ENCODE measurements at places on chromosomes 5 and 9.

- no peak for DNase-seq
Observed at GRCh38 chr5:128174951-128175350, 91.4 kb downstream of the SLC12A2 start.

DNA sequence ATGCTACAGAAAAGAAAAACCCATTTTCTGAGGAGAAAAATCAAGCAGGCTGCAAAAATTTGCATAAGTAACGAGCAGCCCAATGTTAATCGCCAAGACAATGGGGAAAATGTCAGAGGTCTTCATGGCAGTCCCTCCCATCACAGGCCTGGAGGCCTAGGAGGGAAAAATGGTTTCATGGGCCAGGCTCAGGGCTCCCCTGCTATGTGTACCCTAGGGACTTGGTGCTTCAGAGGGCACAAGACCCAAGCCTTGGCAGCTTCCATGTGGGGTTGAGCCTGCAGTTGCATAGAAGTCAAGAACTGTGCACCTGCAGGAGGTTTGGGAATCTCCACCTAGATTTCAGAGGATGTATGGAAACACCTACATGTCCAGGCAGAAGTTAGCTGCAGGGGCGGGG, 10.4 kb downstream of the CAAP1 start:
- no peak for DNase-seq

DNA sequence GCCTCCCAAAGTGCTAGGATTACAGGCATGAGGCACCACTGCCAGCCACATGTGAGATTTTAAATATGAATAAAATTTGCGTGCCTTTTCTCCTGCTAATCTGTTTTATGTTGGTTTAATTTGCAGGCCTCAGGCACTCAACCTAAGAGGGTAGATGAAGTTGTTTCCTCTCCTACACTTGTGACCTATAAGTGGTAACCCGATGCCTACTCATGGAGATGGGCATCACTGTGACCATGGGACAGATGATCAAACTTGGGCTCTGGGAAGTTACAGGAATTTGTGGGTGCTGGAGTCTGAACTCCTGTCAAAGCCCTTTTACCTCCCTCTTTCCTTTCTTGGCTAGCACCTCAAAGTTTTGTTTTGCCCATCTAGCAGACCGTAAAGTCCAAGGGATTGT, 1.1 kb downstream of the SLC28A3 start:
- DNase-seq = no peak

- DNase-seq = no peak
Observed at GRCh38 chr5:179315356-179315890, 29.8 kb downstream of the ADAMTS2 start.

GRCh38 chr9:16553869-16554540, 316.5 kb downstream of the BNC2 start:
- no peak for DNase-seq

- no peak for DNase-seq
Observed at GRCh38 chr9:133975511-133975910, 16.6 kb downstream of the VAV2 start.

GRCh38 chr5:74492230-74492629, 148.3 kb downstream of the ENC1 start:
- DNase-seq = no peak

GRCh38 chr9:81772144-81772543, 82.8 kb upstream of the TLE1 start:
- DNase-seq = no peak

GRCh38 chr5:15791859-15792258, 291.9 kb downstream of the FBXL7 start:
- DNase-seq = no peak

- DNase-seq = peak; percentile 1
Observed at GRCh38 chr5:143657647-143658285, 154.2 kb upstream of the HMHB1 start.

- DNase-seq = peak; percentile 44
Observed at GRCh38 chr9:136996361-136997292, at the start of gene CLIC3. Gene CLIC3 (minus strand): TSS chr9:136996568. CDS start chr9:136996543, 25 bp downstream.

Data from KBM-7 (cell line).